ENCODE measurements at places on chromosomes 2 and 18.

DNA sequence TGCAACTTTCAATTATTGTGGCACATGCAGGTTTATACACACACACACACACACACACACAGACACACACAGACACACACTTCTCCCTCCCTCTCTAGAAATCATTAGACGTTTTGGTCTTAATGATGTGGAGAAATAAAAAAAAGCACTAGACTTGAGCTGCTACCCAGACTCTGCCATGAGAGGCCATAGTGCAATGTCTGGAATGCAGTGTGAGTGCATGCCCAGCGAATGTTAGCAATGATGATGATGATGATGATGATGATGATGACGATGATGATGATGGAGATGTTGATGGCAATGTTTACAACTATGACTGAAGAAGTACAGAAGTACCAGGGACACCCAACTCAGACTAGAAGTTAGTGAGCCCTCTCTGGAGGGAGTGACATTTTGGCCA is 23.8 kb upstream of the KLHL29 start:
- DNase-seq = no peak

DNA sequence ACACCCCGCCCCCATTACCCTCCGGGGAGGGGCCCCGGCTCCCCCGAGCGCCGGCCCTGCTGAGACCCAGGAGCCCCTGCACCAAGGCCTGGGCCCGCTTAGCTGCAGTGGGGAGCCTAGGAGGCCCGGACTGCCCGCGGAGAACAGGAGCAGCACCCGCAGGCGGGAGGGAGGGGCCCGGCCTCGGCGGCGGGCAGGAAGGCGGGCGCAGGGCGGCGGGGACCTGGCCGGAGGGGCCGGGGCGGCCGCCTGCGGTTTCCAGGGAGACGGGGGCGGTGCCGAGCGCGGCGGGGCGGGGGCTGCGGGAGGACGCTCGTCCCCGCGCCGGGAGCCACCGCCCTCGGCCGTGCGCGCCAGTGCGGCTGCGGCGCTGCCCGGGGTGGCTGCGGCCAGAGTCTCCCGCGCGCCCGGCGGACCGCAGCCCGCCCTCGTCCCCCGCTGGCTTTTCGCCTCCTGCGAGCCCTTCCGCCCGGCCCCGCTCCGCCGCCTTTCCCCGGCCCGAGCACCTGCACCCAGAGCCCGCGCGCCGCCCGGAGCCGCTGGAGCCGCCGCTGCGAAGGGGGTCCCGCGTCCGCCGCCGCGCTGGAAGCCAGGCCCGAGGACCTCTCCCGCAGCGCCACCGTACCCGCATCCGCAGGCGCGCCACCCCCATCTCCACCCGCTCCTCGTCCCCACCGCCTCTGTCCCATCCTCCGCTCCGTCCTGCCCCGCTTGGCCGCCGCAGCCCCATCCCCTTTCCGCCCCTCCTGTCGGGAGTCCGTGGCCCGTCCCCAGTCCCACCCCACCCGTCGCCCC is 17.2 kb downstream of the GPC1 start:
- no peak for DNase-seq

GRCh38 chr2:169735623-169736022 is 2.0 kb downstream of the KLHL23 start:
- no peak for DNase-seq

GRCh38 chr2:175597286-175597685 is 404.8 kb downstream of the LNPK start:
- no peak for DNase-seq

GRCh38 chr2:33136566-33136965 is 189.8 kb downstream of the LTBP1 start:
- DNase-seq = no peak

DNA sequence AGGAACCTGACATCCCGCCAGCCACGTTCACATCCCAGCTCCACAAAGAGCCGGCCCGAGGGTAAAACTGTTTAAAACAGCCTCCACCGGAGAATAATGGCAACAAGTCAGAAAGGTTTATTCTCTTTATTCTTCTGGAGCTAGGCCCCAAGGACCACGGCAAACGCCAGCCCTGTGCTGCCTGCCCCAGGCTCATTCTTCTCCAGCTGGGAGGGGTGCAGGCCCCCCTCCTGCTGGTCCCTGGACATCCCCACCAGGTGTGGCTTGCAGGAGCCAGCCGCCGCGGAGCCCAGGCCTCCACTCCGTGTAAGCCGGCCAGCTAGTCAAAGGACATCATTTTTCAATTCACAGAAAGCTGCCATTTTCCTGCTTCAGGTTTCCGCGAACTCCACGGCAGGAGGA is 65.8 kb upstream of the SALL3 start:
- DNase-seq = no peak

- DNase-seq = no peak
Measured at GRCh38 chr2:215407061-215407460, 28.8 kb downstream of the FN1 start.

DNA sequence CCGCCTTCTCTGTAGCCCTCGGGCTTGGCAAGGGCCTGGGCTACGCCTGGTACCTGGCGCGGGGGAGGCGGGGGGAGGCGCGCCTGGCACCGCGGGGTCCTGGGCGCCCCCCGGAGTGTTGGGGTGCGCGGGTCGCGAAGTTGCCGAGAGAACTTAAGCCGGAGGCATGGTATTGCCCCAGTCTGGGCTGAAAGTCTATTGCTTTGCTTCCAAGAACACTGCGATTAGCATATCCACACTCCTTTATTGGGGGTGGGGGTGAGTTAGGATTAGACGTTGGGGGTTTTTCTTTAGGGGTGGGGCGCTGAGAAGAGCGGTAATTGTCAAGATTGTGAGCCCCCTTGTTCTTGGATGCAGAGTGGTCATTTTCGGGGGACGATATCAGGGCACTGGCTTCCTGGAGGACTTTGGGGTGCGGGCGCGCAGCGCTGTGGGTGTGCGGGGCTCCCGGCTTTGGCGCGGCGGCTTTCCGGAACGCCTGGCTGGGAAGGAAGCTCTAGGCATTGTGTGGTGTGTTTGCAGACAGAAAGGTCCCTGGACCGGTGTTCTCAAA is 798 bp downstream of the TANC1 start:
- no peak for DNase-seq

DNA sequence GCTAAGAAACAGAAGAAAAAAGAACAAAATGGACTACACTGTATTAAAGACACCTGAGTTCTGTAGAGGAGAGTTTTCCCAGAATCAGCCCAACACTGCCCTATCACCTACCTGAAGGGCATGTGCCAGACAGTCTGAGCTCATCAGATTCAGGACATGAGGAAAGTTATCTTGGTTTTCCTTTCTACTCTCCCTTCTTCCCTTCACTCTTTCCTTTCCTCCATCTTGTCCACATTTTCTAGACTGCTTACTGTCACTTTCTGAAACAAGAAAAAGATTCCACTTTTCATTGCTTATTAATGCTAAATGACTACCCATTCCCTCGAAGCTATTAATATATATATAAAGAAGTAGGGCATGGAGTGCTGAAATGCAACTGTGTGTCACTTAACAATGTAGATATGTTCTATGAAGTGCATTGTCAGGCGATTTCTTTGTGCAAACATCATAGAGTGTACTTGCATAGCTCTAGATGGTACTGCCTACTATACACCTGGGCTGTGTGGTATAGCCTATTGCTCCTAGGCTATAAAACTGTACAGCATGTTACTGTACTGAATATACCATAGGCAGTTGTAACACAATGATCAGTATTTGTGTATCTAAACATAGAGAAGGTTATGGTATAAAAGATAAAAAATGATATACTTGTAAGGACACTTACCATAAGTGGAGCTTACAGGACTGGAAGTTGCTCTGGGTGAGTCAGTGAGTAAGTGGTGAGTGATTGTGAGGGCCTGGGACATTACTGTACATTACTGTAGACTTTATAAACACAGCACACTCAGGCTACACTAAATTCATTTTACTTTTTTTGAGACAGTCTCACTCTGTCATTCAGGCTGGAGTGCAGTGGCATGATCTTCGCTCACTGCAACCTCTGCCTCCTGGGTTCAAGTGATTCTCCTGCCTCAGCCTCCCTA is 145.5 kb upstream of the ITGA6 start:
- no peak for DNase-seq

GRCh38 chr2:240498958-240499260 is 58.9 kb downstream of the ANKMY1 start:
- no peak for DNase-seq

- no peak for DNase-seq
Measured at GRCh38 chr18:67305466-67305865, 211.1 kb downstream of the DSEL start.

DNA sequence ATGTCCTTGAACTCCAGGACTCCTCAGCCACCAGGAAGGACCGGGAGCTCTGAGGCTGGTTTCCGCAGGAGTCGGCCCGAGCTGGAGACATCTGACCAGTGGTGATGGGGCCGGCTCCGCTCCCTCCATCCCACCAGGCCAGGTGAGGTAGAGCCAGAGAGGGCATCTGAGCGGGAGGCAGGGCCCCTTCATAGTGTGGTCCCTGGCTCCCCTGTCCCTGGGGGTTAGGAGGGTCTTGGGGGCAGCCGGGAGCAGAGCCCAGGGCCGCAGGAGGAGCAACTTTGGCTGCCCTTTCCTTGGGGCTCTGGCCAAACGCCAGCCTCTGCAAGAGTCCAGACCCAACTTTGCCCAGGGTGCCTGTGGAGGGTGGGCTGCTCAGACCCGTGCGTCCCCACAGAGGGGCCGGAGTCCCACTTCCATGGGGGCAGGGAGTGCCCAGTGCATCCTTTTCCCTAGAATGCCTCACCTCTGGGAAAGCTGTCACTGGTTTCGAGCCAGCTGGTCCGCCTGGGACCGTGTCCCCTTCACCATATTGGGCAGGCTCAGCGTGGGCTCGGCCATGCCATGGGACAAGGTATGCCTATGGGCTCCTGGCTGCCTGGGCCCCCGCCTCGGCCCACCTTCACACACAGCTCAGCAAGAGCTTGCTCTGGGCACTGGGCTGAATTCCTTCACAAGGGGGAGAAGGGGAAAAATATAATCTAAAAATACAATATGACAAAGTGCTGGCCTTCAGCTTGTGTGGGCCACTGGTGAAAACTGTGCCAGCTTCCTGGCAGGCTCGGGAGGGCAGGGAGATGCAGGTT is 148.6 kb downstream of the TWIST2 start:
- no peak for DNase-seq

GRCh38 chr2:46393347-46393820 is 86.0 kb upstream of the TMEM247 start:
- no peak for DNase-seq

GRCh38 chr2:237205043-237205541 is 119.4 kb downstream of the COPS8 start:
- DNase-seq = no peak

GRCh38 chr18:7735626-7736175 is 168.6 kb downstream of the PTPRM start:
- DNase-seq = no peak

DNA sequence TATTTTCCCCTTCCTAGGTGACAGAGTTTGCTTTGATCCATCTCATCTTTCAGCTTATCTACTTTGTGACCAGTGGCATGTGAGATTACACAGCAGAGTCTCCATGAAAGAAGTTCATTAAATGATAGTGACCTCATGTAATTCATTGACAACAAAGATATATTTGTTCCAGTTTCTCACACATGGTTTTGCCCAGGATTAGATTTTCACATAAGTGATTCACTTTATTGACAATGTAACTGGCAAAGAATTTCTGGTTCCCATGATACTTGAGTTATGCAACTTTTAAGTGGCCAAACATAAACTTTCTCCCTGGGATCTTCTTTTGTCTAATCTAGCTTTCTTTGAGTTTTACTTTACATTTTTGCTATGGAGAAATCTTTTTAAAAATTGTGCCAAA is 50.0 kb downstream of the MC4R start:
- DNase-seq = no peak

DNA sequence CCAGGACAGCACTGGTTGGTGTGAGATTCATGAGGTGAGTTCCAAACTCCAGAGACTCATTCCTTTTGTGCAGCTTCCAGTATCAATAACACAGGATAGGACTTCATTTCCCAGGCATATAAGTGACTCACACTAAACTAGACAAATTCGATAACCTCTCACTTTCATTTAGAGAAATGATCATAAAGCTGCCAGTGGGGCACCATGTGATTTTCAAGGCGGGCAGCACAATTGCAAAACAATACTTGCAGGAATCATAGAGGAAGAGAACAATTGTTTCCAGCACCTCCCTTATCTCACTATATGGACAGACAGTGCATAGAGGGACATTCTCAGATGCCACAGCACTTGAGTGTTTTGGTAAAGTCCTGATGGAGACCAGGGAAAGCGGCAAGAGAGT is 31.3 kb upstream of the DNAH7 start:
- DNase-seq = no peak

DNA sequence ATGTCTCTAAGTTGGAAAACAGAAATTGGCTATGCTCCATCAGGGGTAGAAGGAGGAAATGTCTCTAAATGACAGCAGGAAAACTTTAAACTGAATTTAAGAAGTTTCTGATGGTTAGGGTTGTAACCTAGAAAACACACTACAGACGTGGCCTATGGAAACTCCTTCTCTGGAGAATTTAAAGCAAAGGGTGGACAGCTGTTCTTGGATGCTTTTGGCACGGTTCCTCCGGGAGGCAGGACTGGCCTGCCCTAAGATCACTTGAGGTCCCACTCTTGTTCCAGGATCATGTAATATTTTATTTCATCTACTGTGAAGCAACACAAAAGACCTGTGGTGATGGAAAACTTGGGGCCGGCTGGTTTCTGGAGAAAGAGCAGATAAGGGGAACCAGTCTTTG is 77.0 kb downstream of the NRP2 start:
- DNase-seq = no peak

DNA sequence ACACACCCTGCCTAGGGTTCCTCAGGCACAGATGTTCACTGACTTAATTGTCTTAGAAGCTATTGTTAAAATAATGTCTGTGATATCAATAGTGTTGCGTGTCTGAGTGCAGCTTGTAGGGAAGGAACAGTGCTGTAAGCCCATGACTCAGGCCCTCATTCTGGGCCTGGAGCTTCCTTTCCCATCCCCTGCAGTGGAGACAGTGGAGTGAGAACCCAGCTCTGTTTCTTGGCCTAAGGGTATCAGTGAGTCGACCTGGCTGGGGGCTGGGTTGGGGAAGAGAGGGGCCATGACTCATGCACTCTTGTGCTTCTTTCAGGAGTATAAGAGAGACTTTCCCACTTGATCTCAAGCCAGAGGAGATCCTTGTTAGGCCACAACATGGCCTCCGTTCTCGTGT is 106.8 kb downstream of the HRH4 start:
- no peak for DNase-seq

DNA sequence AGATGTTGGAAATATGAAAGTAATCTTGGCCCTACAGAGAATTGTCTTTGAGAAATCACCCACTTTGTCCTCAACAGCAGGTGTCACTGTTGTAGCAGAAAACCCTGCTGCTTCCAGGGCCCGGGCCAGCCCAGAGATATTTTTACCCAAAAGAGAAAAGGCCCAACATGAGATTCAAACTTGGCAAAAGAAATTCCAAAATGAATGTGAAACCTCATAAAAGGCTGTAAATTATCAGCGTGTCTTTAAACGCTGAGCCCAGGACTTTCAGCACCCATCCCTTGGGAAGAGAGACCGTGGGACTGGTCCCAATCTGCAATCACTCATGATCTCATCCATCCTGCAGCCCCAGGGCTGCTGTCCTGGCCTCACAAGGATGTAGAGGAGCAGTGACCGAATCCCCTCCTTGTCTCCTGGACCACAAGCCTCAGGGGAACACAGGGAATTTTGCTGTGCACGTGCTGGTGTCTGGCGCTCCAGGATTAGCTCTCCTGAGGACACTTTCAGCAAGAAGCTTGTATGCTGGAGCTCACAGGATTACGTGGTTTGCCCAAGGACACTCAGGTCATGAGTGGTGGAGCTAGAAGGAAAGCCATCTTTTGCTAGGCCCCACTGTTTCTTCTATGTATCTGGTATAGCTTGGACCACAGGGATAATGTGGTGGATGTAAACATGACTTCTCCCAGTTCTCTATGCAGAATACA is 202.1 kb downstream of the RNF144A start:
- no peak for DNase-seq

- no peak for DNase-seq
Measured at GRCh38 chr18:35513181-35513936, 15.6 kb upstream of the INO80C start.
